ENCODE measurements at places on chromosomes 12 and 14. TPM values are rescaled to one million over a fixed set of nuclear protein-coding genes. Genes with fewer than 3 reads are reported as not detected.

GRCh38 chr14:70098250-70098809 lies 90.4 kb downstream of the SLC8A3 start:
- DNase-seq = no peak

GRCh38 chr14:58978343-58978742 lies 210.1 kb upstream of the DAAM1 start:
- no peak for DNase-seq

GRCh38 chr12:116045150-116045549 lies 232.3 kb downstream of the MED13L start:
- DNase-seq = no peak

DNA sequence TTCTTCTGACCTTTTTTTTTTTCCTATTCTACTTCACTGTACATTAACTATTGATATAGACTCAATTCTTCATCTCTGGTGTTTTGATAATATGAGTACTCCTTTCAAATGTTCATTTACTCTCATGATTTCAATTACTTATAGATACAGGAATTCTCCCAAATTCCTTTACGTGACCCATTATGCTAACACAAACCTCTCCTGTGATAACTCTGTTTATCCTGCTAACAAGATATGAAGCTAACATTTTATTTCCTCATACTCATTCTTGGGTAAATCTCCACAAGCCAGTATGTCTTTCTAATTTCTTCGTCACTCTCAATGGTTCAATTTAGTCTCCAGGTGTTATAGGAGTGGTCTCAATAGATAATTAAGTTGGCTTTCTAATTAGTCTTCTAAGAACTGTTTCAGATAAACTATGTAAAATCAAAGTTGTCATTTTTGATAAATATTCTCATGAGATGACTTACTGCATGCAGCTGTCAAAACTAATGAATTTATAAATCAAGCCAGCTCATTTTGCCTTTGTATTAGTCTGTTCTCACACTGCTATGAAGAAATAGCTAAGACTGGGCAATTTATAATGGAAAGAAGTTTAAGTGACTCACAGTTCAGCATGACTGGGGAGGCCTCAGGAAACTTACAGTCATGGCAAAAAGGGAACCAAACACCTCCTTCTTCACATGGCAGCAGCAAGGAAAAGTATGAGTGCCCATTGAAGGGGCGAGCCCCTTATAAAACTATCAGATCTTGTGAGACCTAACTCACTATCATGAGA lies 130.6 kb upstream of the MYF6 start:
- DNase-seq = no peak

DNA sequence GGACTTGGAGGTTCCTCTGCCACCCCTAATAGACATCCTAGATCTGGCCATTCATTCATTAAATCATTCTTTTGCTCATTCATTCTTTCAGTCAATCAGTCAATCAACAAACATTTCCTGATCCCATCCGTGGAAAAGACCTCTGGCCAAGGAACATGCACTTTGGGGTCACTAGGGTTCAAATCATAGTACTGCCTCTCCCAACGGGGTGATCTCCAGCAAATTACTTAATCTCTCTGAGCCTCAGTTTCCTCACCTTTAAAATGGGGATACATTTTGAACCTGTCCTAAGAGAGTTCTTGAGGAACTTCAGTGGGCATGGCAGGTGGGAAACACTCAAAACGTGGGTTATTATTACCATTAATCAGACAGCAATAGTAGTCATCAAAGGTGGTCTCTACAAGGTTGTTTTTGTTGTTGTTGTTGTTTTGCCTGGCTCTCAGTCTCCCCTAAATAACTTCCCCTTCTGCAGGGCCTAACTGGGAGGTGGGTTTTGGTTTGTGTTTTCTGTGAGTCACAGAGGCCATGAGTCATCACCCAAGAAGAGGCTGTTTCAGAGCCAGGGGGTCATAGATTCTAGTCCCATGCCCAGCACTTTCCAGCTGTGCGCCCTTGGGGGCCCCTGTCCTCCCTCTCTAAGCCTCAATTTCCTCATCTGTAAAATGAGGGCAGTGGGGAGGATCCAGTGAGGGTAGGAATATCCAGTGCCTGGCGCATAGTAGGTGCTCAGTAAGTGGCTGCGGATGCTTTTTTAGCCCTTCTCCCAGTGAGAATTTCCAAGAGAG lies 16.9 kb upstream of the FAM222A start:
- no peak for DNase-seq

MORN3 gene
- not detected for total RNA-seq

GRCh38 chr12:50186681-50187080 lies 19.5 kb upstream of the CERS5 start:
- no peak for DNase-seq

PTPRB gene
- total RNA-seq = 64.7 TPM

POTEM gene
- total RNA-seq = not detected

GRCh38 chr14:50312734-50313054 lies 570 bp downstream of the DMAC2L start:
- no peak for DNase-seq

ART4 gene
- 1.6 TPM for total RNA-seq

- no peak for DNase-seq
Observed at GRCh38 chr14:52103416-52103815, 34.6 kb upstream of the NID2 start.

DNA sequence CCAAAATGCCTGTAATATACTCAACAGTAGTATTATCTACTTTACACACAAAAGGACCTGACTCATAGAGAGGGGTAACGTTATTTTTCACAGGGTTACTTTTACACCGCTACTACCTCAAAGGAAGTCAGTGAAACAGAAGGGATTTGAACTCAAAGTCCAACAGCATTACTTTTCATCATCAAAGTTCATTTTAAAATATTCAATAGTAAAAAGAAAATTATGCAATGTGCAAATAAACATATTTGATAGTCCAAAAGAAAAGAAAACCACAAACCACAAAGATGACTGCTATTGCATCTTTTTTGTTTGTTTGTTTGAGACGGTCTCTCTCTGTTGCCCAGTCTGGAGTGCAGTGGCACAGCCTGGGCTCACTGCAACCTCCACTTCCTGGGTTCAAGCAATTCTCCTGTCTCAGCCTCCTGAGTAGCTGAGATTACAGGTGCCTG lies 15.5 kb downstream of the KIF21A start:
- DNase-seq = no peak

MARCHF9 gene
- 11.3 TPM for total RNA-seq

OTOGL gene
- not detected for total RNA-seq

GRCh38 chr12:53172352-53172751 lies 8.2 kb upstream of the ZNF740 start:
- DNase-seq = no peak

- DNase-seq = peak; percentile 67
Observed at GRCh38 chr12:78864870-78865463, 393 bp downstream of the SYT1 start.

DNA sequence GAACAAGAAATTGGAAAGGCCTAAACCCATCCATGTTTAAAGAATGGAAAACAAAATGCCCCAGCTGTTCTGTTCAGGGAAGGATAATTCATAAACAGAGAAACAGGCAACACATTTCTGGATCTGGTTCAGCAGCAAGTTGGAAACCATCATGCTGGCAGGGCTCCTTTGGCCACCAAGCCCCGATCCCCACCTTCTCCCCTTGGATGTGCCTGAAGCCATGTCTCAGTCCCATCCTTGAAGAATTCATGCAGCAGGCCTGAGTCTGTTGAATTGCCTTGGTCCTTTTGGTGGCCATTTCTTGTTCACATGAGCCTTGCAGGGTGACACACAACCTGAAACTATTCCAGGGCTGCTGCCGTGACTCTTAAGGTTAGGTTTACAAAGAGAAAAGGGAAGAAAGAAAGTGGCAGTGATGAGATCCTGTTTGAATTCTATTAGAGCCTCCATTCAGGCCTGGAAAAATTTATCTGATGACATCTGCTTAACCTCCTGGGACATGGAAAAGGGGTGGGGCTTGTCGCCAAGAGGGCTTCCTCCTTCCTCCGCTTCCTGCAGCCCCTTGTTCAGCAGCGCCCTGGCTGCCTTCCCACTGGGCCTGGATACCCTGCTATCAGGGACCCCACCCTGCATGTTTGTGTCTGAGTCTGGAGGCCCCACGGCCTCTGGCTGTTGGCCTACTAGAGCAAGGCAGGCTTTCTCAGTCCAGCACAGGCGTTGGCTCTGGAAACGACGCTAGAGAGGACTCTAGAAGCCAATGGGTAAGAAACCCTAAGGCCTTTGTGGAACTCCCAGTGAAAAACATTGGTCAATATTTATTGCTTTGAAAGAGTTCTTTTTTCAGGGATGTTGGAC lies 341.9 kb downstream of the C12orf75 start:
- no peak for DNase-seq

- DNase-seq = no peak
Observed at GRCh38 chr12:70847871-70848270, 72.7 kb downstream of the PTPRR start.

GRCh38 chr14:80105488-80105994 lies 105.8 kb downstream of the DIO2 start:
- no peak for DNase-seq

DNA sequence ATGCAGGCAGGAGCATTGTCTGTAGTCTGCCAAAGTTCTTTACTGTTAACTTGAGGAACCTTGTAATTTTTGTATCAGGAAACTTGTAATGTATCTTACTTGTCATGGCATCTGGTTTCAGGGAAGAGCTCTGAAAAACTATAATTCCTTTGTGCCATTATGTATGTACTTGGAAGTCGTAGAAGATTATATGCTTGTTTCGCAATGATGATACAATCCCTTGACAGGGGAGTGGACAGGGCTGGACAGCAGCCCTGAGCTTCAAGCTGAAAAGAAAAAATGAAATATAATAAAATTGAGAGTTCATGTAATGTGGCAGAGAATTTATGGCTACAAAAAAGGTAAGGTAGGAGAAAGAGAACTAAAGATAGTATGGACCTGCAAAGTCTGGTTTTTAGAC lies 7.4 kb upstream of the DLGAP5 start:
- DNase-seq = no peak

DNA sequence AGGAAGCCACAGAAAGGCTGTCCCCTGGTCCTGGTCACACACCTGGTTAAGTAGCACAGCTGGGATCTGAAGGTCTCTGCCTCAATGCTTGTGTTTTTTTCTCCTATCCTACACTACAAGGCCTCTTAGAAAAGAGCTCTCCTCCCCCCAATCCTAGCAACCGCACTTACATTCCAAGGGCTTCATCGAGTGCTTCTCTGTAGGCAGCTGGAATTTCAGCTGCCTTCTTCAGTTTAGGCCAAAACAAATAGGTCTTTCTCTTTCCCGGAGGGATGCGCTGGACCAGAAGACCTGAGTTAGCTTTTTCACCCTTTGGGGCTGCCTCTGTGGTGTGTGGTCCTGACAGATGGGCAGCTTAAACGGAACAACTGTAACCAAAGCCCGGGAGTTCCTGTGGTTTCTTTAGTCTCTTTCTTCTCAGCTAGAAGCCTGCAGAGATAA lies 109.7 kb downstream of the GPATCH2L start:
- no peak for DNase-seq

LUM gene
- 170 TPM for total RNA-seq

- no peak for DNase-seq
Observed at GRCh38 chr14:53153702-53154112, 584 bp upstream of the DDHD1 start.

SOAT2 gene
- not detected for total RNA-seq
